Inflammatory macrophage treated with lipopolysaccharide for 4 hours (primary cell): ENCODE measurements at places on chromosomes 16 and 17.

- no peak for DNase-seq
Observed at GRCh38 chr17:60345233-60345632, 46.7 kb downstream of the USP32 start.

DNA sequence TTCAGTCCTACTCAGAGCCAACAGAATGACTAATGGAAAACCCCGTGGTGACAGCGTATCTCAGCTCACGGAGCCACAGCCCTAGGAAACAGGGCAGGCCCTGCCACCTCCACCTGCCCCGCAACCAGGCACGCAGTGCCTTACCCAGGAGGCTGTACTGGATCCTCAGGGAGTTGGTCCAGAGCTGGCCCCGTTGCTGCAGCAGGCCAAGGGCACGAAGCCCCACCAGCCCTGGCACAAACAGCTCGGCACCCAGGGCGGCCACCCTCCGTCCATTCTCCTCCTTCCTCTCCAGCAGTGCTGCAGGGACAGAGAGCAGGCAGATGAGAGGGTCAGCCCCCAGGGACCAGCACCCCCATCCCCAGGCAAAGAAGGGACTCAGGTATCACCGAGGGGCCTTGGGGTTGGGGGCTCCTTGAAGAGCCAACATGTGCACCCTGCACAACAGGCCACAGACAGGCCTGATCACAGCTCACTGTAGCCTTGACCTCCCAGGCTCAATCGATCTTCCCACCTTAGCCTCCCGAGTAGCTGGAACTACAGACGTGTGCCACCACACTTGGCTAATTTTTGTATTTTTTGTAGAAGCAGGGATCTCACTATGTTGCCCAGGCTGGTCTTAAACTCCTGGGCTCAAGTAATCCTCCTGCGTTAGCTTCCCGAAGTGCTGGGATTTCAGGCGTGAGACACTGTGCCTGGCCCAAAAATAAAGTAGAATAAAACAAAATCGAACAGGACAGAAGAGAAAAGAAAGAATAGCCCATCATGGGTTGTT lies 115.7 kb downstream of the RMI2 start:
- no peak for DNase-seq

DNA sequence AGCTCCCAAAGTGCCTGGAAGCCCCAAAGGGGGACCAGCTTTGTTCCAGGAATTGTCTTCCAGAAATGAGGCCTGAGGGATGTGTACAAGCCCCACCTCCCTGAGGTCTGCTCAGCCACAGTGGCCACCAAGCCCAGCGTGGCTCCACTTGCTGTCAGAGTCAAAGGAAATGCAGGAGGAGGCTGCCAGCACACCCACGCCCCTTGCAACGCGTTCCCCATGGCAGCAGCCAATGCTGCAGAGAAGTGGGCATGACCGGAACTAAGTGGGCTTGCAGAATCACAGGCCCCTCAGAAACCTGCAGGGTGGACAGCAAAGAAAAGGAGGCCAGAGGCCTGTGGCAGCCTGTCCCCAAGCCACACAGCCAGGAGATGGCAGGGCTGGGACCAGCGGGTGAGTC lies 320.8 kb downstream of the FOXL1 start:
- no peak for DNase-seq

DNA sequence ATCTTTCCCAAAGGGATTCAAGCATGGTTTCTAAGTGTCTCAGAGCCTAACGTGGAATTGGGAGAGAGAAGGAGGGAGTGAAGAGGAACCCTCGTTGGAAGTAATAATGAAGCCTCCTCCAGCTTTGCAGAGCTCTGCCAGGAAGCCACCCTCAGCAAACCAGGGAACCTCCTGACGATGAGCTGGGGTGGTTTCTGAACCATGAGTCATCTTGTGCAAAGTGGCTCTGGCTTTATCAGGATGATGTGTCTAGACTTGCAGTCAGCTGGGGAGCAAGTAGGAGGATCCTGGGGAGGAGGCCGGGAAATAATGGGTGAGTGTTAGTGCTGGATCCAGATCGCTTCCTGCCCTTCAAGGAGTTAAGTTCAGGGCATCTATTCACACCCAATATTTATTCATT lies 191.7 kb upstream of the RBFOX1 start:
- DNase-seq = no peak

DNA sequence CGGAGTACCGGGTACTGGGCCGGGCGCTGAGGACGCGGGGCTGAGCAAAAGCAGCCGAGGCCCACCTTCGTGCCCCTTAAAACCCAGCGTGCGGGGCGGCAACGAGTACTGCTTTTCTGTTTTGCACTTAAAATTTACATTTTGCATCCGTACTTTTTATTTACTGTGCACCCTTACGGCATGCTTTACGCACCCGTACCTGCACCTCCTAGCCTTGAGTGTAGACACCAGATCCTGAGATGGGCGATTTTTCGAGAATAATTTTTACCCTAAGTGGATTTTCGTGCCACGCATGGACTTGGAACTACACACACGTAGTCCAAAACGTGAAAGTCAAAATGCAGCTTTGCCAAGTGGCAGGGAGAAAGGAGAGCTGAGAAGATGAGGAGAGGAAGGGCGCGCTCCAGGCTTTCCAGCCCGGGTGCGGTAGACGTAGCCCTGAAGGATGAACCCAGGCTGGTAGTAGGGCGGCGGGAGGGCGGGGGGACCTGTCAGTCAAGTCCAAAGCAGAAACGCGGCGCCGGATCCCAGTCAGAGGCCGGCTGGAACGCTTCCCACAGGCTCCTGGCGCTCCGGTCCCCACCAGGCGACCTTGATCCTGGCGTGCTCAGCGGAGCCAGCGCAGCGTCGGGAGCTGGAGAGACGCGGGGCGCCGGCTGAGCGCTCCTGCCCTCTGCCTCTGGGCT lies 1.2 kb upstream of the CBLN1 start:
- DNase-seq = no peak

GRCh38 chr17:73820686-73821448 lies 176.6 kb upstream of the SDK2 start:
- no peak for DNase-seq

GRCh38 chr17:57638284-57638683 lies 106.8 kb downstream of the CCDC182 start:
- no peak for DNase-seq

DNA sequence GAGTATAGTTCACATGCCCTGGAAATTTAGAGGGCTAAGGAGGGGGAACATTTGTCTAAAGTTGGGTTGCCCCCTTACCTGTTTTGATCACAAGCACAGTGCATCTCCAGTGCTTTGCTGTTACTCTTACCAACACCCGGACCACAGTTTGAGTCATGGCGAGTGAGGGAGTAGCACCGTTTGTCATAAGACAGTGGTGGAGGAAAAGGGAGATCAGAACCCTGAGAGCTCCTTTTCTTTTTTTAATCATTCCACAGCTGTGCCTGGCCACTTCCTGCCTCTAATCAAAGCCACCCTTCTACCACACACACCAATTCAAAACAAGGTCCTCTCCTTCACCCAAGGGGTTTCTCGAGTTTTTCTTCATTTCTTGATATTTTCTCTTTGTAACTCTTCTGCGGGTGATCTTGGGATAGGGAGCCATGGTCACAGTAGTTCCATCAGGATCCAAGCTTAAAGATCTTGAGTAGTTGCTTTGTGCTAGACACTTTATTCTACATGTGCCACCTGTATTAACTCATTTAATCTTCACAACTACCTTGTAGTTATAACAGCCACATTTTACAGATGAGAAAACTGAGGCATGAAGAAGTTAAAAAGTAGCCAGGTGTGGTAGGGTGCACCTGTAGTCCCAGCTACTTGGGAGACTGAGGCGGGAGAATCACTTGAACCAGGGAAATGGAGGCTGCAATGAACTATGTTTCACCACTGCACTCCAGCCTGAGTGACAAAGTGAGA lies 5.0 kb upstream of the MYL4 start:
- DNase-seq = no peak

DNA sequence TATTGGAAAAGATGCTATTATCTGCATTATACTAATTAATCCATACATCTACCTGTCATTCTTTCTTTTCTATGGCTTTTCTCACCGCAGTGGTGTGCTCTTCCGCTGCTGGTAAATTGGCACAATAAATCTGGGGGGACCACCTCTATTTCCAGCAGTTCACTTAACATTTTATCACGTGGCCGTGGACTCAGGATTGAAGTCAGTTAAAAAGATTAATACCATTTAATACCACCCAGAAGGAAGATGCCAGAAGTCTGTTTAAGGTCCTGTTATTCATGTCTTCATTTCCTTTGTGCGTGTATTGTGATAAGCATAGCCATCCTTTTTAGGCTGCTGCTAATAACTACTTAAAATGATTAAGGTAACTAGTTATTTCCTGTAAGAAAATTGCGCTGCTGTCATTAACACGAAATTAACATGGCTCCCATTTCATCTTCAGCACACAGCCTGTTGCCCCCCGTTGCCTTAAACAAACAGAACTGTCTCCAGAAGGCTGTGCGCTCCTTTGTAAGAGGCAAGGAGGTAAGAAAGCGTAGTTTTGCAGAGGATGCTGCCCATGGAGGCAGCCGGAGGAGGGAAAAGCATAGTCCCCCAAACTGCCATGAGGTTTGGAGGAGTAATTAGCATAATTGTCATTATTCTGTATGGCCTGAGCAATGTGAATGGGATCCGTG lies 414.4 kb downstream of the UTP18 start:
- no peak for DNase-seq

DNA sequence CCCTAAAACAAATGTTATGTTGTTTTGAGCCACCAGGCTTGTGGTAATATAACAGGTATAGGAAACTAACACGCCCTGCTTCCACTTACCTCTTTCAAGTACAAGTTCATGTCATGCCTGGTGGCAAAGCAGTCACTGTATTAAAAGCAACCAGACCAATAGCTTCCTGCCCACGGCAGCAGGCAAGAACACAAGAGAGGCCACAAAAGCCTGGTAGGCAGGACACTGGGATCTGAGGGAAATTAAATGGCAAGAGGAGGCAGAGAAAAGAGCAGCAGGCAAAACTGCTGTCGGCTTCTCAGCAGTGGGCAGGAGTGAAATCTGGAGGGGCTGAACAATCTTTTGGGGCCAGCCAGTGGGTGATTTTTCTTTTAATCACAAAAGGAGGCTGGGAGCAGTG lies 2.2 kb downstream of the CYTH1 start:
- DNase-seq = peak; percentile 47

- peak; percentile 73 for DNase-seq
Observed at GRCh38 chr17:76550712-76551615, 11.1 kb downstream of the PRCD start.

GRCh38 chr16:48409839-48410632 lies 24.8 kb upstream of the SIAH1 start:
- peak; percentile 87 for DNase-seq
